ENCODE measurements at places on chromosomes 6 and 20.
A peak's percentile ranks its signal among the peaks of the same experiment; 100 is the strongest.

DNA sequence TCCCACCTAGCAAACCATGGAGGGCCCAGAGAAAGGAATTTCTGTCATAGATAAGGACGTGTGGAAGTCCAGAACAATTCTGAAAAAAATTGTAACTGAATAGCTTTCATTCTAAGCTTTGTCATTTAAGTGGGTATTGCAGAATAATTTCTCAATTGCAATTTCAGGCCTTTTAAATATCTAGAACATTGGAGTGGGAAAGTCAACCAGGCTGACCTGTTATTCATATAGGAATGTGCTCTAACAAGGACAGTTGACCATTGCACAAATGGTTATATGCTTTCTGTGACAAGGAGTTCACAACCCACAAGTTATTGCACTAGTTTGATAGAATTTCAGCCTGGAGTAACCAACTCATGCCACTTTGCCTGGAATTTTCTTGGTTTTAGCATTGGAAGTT is 53.4 kb upstream of the OLIG3 start:
- DNase-seq: no peak

GRCh38 chr6:90759664-90760063 is 172.8 kb upstream of the MAP3K7 start:
- no peak for DNase-seq

- no peak for DNase-seq
Measured at GRCh38 chr6:40805336-40805735, 218.2 kb upstream of the LRFN2 start.

- DNase-seq: no peak
Measured at GRCh38 chr6:151772446-151772845, 35.0 kb upstream of the ESR1 start.

- DNase-seq: peak; percentile 96
Measured at GRCh38 chr6:112180095-112180820, 74.1 kb downstream of the LAMA4 start.
